GM10248 (cell line): ENCODE measurements at places on chromosomes 7 and 10.

DNA sequence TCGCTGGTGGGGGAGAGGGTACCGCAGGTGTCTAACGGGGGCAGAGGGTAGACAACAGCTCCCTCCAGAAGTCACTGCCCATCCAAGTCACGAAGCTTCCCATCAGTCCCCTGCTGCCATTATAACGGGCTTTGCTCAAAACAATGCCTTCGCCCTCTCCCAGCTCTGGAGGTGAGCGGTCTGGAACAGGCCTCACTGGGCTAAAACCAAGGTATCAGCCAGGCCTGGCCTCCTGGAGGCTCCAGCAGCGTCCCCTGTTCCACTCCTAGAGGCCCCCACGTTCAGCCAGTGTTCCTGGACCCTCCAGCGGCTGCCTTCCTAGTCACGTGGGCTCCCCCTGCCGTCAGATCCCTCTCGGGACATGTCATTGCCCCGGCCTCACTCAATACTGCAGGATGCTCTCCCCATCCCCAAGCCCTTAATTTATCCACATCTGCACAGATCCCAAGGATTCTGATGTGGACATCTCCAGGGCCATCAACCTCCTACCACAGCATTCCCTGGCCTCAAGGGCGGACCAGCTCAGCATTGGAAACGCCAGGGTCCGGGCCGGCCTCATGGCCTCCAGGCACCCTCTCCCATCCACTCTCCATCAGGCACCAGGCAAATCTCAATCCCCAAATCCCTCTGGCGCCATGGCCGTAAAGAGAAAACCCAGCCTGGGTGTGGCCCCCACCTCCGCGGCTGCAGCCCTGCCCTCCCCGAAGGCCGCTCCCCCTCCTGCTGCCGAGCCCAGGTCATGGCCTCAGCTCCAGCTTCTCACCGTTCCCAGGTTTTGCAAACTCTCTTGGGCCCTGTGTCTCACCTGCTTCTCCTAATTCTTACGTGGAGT is 104.1 kb upstream of the FAM20C start:
- DNase-seq = no peak

DNA sequence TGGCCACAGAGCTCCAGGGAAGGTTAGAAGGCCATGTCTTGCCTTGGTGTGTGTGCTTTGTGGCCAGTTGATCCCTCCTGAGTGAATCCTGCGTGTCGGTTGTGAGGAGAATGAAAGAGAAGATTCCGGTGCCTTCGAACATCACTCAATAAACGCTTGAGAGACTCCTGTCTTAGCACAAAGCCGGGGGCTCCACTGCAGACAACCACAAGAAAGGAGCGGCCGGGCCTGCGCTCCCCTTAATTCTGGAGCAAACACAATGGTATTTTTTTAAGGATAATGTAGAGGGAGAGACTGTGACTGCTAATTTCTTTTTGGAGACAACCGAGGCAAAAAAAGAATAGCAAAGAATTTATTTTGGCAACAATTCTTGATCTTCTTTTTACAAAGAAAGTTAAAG is 286.8 kb upstream of the SHH start:
- no peak for DNase-seq

DNA sequence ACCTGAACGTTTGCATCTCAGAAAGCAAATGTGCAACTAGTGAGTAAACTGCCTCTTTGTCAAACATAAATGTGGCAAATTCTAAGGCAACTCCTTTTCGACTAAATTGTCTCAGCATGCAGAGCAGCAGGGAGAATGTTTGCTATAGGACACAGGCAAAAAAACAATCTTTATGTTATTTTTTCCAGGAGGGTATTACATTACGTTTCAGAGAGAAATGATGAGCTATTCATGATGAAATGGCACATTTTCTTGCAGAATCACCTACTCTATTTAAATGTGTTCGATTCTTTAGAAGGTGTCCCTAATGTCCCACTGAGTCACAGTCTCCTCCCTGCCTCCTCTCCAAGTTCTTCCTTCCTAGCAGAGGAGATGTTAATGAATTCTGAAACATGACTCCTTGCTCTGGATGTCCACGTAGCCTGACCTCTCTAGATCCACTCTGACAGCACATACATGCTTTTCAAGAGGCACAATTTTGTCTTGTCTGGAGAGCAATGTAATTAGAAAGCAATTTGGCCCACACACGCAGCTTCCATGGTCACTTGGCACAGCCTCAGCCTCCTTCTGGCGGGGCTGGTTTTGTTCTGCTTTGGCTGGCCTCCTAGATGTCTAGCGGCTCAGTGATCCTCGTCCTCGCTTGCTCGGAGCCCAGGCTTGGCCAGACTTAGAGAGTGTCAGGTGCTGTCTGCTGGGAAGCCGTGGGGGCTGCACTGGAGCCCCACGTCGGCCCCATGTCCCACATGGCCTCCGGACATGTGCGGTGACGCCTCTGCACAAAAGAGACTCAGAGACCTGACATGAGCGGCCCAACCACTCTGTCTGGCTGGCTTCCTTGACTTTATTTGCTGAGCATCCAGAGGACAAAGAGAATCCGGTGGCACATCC is 125.7 kb upstream of the ZNF438 start:
- no peak for DNase-seq

DNA sequence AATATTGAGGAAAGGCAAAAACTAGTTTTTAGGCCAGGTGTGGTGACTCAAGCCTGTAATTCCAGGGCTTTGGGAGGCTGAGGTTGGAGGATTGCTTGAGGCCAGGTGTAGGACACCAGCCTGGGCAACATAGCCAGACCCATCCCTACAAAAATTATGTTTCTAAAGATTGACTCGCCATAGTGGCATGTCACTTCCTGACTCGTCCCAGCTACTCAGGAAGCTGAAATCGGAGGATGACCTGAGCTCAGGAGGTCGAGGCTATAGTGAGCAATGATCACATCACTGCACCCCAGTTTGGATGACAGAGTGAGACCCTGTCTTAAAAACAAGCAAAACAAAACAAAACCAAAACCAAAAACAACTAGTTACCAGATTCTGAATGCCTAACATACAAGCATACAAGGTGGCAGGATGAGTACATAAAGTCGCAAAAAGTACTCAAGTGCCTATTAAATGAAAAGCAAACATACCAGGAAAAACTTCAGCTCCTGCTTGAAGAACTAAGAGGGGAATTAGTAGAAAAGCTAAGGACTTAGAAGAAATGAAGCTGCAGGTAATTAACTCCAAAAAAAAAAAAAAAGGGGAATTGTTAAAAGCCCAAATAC is 14.1 kb downstream of the ZNF398 start:
- DNase-seq = no peak

DNA sequence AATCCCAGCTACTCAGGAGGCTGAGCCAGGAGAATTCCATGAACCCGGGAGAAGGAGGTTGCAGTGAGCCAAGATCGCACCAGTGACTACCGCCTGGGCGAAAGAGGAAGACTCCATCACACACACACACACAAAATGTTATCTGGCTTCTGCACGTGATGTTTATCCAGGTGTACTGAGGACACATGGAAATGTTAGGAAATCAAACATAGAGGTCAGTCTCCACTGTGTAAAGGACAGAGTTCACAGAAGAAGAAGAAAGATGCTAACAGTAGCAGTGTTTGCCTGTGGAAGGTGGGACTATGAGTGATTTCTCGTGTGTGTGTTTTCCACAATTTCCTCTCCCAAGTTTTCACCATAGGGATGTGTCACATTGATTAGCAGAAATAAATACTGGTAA is 256.9 kb downstream of the ELMO1 start:
- no peak for DNase-seq

DNA sequence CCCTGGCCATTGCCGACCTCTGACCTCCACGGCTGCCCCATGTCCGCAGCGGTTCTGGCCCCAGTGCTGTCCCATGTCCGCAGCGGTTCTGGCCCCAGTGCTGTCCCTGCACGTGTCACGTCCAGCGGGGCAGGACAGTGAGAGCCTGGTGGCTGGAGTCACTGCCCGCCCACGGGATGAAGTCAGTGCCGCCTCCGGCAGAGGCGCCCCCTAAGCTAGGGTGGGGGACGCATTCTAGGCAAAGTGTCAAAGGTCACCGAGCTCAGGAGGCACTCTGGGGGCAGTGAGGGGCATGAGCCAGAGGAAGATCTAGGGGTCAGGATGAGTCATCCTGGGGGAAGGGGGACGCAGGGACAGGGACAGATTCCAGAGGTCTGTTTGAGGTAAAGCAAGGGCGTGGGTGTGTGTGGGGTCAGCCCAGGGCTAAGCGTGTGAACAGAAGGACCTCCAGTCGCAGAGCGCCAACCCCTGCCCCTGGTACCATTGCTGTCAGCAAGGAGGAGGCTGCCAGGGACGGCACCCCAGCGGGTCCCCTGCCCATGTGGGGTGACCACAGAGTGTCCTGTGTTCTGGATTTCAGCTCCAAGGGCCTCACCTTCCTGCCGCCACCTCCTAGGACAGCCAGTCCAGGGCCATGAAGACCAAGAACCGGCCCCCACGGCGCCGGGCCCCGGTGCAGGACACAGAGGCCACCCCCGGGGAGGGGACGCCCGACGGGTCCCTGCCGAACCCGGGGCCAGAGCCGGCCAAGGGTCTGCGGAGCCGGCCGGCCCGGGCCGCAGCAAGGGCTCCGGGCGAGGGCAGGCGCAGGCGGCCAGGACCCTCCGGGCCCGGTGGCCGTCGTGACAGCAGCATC is 665 bp downstream of the BHLHA15 start:
- DNase-seq = no peak

GRCh38 chr10:73246322-73246645 is 771 bp downstream of the DNAJC9 start:
- DNase-seq = no peak

DNA sequence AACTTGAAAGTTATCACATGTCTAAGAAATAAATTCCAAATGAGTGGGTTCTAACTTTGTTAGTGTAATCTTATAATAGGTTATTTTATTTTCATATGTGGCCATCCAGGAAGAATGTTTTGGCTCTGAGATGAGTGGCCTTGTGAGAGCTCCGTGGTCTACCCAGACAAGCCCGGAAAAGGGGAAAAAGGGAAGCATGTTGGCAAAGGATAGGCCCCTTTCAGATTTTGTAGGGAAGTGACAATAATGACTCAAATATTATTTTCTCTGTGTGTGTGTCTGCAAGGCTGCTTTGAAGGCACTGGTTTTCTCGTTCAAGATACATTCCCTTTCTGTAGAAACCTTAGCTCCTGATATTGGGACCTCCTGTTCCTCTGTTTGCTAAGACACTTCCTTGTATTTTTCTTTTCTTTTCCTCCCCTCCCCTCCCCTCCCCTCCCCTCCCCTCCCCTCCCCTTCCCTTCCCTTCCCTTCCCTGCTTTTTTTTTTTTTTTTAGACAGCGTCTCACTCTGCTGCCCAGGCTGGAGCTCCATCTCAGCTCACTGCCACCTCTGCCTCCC is 240.8 kb downstream of the LRMDA start:
- DNase-seq = no peak

DNA sequence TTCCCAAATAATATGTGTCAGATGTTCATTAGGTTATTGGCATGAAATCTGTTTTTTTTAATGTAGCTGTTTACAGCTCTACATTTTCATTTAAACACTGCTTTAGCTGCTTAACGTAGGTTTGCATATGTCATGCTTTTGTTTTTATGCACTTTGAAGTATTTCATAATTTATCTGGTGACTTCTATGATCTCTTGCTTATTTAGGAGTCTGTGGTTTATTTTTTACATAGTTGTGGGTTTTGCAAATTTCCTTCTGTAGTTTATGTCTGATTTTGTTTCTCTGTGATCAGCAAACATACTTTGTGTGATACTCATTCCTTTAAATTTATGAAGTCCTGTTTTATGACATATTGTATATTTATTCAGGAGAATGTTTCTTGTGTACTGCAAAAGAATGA is 606.5 kb upstream of the PFKP start:
- DNase-seq = no peak

DNA sequence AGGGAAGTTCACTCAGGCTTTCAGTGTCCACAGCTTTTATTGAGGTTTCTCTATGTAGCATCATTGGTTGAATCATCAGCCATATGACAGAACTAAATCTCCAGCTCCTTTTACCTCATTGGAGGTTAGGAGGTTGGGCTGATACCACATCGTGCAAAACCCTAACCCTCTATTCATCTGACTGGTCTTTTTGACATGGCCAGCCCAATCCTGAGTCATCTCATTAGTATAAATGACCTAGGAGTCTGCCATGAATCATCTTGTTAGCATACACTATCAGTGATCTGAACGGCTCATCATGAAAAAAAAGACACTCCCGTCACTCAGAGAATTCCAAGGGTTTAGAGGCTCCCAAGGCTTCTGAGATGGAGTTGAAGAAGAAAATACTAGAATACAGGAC is 669.8 kb upstream of the POT1 start:
- DNase-seq = no peak

- DNase-seq = no peak
Observed at GRCh38 chr10:1552406-1552805, 184.9 kb downstream of the ADARB2 start.

DNA sequence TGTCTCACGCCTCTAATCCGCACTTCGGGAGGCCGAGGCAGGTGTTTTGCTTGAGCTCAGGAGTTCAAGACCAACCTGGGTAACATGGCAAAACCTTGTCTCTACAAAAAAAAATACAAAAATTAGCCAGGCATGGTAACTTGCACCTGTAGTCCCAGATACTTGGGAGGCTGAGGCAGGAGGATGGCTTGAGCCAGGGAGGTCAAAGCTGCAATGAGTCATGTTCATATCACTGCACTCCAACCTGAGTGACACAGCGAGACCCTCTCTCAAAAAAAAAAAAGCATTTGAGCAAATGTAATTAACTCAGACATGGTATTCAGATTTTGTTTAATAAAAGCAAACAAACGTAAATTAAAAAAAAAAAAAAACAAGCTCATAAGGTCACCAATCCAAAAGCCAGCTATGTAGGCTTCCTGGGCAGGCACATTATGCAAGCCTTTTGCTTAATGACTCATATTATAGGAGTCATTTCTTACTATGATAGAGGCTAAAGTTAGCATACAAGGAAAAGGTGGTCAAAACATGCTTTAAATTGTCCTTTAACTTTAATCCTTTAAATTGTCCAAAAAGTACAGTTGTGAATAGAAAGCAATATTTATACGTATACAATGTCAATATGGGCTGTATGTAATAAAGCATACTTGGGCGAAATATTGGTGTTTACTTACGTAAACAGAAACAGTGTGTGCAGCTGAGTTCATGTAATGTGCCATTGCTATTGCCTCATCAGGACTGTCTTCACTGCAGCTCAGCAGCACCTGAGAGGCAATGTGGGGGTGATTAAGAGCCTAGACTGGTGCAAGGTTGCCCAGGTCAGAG is 13.0 kb downstream of the AKR1D1 start:
- no peak for DNase-seq

DNA sequence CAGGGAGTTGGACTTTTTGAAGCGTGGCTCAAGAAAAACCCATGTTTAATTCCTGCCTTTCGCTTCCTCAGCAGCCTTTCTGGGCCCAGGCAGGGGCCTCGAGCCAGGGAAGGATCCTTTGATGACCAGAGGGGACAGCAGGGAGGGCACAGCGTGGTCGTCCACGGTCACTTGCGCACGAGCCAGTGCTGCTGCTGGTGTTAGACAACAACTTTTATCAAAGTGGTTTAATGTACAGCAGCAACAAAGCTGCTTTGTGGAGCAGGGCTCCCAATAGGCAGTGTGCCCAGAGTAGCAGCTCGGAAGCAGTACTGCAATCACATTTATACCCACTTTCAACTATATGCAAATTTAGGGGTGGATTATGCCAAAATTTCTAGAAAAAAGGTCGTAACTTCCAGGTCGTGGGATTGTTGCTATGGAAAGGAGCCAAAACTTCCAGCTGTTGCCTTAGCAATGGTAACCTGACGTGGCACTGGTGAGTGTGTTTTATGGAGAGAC is 6.1 kb downstream of the GIMAP1 start:
- no peak for DNase-seq

GRCh38 chr7:47438411-47439029 is 143.4 kb downstream of the TNS3 start:
- DNase-seq = no peak

- peak; percentile 45 for DNase-seq
Observed at GRCh38 chr10:513393-513792, 176.1 kb downstream of the DIP2C start.
